ENCODE measurements at places on chromosomes 2 and 18.

DNA sequence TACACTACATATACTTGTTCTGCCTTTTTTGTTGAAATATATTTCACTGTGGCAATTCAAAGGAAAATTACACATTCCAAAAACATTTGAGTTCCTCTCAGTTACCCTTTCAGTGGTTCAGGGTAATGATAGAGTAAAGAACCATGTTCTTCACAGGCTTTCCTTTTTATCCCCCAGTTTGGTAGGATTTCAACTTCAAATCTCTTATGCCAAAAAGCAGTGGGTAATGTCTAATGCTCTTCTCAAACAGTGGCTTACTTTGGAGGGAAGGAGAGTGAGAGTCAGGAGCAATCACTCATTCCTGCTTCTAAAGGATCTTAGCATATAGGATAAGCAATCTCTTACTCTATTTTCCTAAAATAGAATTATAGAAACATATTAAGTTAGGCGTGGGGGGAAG lies 290.6 kb downstream of the ZEB2 start:
- no peak for DNase-seq

DNA sequence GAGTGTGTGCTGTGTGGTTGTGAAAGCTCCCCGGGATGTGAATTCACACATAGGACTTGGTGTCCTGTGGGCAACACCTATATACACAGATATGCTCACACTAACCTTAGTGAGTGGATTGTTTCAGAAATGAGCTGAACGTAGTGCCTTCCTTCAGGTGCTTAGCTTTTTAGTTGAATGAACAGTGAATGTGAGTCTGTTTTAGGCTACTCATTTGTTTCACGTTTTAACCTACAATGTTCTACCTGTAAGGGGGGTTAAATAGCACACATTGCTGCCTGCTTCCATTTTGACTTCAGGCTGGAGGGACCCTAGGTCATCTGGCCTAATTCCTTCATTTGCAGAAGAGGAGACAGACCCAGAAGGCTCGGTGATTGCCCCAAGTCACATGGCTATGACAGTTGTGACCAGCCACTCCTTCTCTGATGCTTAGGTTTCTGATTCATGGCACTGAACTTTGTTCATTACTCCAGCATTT lies 1.0 kb downstream of the PLEK start:
- DNase-seq, result no peak

DNA sequence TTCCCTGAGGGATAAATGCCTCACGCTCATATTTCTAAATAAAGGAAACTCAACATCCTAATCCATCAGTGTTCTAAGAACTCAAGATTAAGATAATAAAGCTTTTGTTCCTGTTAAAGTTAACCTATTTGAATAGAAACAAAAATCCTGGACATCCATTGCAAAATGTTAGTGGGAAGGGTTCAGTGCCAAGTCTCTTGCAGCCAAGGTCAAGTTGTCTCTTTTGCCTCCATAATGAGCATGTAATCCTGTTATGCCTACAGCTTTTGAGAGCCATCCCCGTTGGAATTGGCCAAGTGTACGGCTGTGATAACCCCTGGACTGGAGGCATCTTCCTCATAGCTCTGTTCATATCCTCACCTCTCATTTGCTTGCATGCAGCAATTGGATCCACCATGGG lies 51.3 kb upstream of the SLC14A1 start:
- DNase-seq, result no peak

- no peak for DNase-seq
Observed at GRCh38 chr2:221779614-221780067, 207.5 kb upstream of the EPHA4 start.

DNA sequence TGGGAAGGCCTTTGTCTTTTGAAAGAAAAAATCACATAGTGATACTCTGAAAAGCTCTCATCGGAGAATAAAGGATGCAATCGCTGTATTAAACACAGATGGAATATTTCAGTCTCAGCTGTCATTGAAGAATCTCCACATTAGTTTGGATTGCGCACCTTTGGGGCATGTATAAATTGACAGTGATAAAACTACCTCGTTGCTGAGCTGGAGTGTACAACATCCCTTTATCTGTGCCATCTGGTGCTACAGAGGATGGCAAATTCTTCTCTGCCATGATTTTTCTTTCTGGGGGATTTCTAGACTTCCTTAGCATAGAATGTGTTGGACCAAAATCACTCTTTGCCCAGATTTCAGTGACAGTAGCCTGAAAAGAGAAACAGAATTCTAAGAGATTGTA lies 185.3 kb downstream of the PARD3B start:
- no peak for DNase-seq

GRCh38 chr18:51580580-51580979 lies 383.1 kb upstream of the MEX3C start:
- no peak for DNase-seq

DNA sequence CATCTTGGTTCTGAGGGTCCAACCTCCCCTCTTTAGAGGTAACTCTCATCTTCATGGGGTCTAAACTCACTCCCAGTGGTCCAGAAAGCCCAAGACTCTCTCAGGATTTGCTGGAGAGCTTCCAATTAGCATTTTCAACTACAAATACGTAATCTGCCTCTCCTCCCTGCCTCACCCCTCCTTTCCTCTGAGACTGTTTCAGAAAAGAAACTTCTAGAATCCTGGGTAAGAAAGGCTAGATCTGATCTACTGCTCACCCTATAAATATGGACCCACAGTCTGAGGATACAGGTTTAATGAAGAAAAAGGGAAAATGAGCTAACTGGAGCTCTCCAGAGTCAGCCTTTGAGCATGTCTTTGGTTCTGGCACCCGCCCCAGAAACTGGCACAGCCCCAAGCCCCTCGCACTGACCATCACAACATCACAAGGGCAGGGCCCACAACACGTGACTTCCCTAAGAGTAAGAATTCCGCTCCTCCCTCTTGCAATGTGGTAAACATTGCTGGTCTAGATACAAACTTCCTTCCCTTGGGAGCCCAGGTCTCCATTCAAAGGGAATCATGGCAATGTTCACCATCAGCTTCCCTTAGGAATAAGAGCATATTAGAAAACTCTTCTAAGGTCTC lies 21.7 kb upstream of the IHH start:
- DNase-seq, result no peak

- no peak for DNase-seq
Observed at GRCh38 chr2:216842636-216843035, 17.2 kb downstream of the TNP1 start.

GRCh38 chr2:67581751-67582150 lies 184.6 kb downstream of the ETAA1 start:
- DNase-seq, result no peak

- no peak for DNase-seq
Observed at GRCh38 chr18:53948991-53949390, 275.5 kb downstream of the MBD2 start.

GRCh38 chr2:240584486-240585031 lies 2.0 kb upstream of the CAPN10 start:
- no peak for DNase-seq

DNA sequence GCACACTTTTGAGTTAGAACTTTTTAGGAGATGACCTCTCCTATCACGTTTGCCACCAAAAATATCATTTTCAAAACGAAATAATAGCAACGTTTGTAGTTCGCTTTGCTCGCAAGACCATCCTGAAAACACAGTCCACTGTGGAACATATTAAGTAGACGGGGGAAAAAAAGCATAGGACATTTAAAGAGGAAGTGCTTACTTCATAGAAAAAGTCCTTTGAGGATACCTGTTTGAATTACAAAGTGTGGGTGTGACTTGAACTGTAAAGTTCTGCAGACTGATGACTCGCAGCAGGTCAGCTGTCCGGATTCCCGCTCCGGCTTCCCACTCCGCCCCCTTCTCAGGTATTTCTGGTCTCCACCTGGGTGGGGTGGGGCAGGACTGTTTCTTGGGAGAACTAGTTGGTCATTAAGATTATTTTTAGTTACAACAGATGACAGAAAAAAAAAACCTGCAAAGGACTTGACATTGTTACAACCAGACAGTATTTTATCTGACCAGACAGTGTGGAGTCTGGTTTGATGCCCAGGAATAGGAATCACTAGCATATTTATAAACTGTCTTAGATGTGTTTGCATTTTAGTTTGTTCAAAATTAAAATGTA lies 13.3 kb downstream of the CNOT11 start:
- no peak for DNase-seq
